NCI-H460 (cell line): ENCODE measurements at places on chromosomes 16 and 17.
A peak's percentile ranks its signal among the peaks of the same experiment; 100 is the strongest.

DNA sequence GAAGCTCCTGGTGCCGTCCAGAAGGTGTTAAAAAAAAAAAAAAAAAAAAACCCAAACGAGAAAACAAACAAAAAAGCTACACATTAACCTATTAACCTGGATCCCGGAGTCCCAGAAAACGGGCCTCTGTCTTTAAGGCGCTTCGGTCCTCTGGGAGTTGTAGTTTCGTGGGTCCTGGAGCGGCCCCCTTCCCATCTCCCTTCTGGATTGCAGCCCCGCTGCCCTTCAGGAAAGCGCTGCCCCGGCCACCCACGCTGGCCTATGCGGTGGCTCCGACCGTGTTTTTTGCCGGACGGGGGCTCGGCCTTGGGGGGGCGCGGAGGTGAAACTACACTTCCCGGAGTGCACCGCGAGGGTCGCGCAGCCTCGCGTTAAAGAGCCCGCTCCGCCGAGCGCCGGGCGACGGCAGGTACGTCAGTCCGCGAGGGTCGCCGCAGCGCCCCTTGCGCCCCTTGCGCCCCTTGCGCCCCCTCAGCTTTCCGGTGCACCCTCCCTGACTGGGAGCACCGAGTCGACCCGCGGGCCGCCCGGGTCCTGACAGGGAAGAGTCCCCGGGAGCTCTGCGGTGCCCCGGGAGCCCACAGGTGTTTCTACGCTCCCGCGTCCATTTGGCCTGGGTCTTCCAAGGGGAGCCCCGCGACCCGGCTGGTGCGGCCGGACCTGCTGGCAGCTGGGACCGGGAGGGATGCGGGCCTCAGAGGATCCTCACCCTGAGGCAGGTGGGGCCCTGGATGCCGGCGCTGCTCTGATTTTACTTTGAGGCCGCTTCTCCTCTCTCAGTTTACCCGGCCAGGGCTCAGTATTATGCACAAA lies at the start of gene FCSK:
Gene FCSK, plus strand, starts transcription at position 374 of the 813 bp plus-strand sequence. CDS start 8,596 bp downstream, outside the sequence.
- peak; percentile 41 for DNase-seq

GRCh38 chr17:81558941-81559806 lies 7.0 kb upstream of the FAAP100 start:
- peak; percentile 36 for DNase-seq

DNA sequence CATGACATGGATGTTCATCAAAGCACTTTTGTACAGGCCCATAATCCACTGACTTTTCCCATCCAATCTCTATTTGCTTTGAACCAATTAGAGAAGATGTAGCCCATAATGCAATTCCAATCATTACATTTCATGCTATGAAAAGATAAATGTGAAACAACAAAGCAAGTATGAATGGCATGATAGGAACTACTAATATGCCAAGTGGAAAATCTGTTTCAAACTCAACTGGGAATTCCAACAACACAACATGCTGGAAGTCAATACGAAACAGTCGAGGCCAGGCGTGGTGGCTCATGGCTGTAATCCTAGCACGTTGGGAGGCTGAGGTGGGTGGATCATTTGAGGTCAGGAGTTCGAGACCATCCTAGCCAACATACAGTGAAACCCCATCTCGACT lies 39.6 kb upstream of the TMEM97 start:
- no peak for DNase-seq

DNA sequence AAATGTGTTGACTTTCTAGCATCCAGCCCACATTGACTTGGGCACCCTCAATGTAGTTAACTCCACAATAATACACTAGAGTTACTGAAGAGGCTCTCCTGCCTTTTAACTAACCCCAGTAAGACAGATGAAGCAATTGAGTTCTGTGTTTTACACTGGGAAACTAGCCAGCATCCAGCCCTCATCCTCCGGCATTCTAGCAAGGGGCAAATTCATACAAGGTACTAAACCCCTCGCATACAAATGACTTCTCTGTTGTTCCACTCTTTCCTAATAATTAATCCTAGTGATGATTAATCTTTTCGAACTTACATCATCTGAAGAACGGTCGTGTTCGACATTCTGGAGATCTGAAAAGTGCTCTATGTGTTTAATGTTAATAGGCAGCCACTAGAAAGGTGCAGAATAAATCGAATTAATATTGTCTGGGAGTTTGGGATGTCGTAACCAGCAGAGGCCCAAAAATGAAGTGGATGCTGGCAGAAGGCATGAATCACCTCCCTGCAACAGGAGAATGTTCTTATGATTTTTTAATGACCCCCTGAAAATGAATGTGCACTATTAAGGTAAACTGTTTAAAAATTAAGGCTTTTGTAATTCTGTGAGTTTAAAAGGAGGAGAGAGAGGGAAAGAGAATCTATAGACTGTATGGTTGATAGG lies 249.4 kb downstream of the SNX29 start:
- no peak for DNase-seq

GRCh38 chr17:42507671-42508070 lies 28.4 kb upstream of the NAGLU start:
- no peak for DNase-seq

GRCh38 chr17:57888311-57889216 lies 38.7 kb upstream of the MRPS23 start:
- no peak for DNase-seq

DNA sequence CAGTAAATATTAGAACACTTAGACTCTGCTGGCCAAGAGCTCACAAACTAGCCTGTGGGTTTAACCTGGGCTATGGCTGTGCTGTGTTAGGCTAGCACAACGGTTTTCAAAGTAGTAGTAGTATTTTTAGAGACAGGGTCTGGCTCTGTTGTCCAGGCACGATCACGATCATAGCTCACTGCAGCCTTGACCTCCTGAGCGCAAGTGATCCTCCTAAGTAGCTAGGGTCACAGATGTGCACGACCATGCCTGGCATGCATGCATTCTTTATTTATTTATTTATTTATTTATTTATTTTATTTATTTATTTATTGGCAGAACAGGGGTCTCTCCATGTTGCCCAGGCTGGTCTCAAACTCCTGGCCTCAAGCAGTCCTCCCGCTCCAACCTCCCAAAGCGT lies 10.3 kb downstream of the MRPL27 start:
- no peak for DNase-seq

DNA sequence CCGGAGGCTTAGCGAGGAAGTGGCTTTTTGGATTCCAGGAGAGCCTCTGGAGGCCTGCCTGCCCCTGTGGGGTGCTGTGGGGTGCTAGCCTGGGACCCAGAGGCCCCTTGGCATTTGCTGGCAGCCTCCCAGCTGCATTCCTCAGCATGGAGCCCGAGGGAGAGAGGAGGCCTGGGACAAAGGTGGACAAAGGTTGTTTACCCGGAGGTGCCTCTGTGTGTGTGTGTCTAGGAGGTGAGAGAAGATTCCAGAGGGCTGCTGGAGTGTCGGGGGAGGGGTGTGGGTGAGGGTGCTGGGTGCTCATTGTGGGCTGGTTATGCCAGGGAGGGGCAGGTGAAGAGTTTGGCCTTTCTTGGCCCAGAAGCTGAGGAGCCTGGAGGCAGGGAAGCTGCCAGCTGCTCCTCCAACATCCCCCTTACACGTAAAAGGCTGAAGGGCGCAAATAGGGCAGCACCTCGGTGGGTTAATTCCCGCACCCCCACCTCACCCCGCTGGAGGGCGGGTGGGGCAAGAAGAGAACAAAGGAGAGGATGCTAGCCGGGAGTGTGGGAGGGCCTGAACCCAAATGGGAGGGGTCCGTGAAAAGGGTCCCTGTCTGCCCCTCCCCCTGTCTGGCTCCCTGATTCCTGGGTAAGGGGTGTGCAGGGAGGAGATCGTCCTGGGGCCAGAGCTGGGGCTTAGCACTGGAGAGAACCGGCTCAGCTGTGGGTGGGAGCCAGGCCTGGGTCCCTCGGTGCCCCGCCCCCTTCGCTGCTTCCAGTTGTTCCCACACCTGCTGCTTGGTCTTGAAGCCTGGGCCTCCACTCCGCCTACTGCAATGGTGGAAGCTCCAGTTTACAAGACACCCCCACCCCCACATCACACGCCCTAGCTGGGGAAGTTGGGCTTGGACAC lies 9.9 kb downstream of the HEXIM2 start:
- peak; percentile 79 for DNase-seq

DNA sequence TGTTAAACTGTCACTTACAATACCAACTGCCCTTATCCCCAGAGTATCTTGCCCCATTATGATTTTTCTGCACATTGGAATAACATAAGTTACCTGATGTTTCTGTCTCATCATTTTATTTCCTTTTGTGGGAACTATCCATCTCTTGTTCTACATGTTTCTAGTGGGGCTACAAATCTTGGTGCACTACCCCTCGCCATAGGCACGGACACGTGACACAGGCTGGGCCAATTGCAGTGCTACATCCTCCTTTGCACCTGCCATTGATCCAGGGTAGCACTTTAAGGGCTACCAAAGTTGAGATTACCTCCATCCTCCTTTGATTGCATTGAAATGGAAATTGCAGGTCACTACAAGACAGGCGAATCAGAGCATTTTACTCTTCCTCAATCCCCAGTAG lies 14.2 kb upstream of the SYT17 start:
- DNase-seq, result no peak

DNA sequence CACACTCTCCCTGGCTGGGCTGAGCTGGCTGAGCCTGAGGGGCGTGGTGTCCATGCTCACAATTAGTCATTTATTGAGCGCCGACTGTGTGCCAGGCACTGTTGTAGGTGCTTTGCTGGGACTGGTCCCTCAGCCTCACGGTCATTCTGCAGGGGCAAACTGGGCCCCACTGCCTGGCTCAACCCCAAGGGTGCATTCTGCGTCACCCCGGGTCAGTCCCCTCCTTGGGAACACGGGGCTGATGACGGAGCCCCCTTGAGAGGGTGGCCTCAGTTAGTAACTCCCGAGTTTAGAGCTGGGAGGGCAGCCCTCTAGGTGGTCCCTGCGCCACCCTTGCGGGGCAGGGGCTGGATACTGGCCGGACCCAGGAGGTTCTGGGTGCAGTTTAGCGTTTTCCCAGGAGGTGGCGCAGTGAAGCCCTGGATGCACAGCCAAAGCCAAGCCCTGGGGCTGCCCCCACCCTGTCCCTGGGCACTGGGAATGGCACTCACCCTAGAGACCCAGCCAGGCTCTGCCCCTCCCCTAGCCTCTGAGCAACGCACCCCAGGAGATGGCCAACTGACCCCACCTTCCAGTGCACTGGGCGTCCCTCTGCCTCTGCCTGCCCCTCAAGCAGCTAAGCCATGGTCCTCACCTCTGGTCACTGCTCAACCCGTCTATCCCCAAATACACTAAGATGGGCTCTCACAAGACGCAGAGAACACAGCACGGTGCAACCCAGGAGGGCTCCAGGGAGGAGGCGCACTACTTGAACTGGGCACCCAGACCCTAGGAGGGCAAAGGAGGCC lies 243.2 kb upstream of the GSE1 start:
- DNase-seq, result peak; percentile 21

GRCh38 chr16:68719993-68720489 lies 17.1 kb upstream of the CDH1 start:
- no peak for DNase-seq

DNA sequence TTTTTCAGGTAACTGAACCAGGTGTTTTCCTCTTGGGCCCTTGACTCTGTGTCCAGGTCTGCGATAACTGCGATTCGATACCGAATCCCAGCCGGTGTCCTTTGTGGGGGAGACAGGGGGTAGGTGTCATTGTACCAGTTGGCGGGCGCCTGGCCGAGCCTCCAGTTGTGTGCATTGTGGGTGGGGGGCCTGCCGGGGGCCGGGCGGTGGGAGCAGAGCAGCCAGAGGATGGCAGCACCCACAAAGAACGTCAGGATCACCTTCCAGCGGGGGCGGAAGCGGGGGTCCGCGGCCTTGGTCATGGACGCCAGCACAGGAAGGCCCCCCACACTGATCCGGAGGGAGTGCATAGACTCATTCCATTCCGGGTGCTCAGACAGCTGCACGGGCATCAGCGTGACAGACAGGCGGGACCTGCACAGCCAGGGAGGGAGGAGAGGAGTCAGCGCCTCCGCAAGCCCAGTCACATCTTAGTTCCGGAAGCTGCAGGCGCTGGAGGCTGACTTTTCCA lies 12.3 kb downstream of the CANT1 start:
- no peak for DNase-seq

GRCh38 chr17:75695830-75696271 lies 25.4 kb upstream of the ITGB4 start:
- no peak for DNase-seq

DNA sequence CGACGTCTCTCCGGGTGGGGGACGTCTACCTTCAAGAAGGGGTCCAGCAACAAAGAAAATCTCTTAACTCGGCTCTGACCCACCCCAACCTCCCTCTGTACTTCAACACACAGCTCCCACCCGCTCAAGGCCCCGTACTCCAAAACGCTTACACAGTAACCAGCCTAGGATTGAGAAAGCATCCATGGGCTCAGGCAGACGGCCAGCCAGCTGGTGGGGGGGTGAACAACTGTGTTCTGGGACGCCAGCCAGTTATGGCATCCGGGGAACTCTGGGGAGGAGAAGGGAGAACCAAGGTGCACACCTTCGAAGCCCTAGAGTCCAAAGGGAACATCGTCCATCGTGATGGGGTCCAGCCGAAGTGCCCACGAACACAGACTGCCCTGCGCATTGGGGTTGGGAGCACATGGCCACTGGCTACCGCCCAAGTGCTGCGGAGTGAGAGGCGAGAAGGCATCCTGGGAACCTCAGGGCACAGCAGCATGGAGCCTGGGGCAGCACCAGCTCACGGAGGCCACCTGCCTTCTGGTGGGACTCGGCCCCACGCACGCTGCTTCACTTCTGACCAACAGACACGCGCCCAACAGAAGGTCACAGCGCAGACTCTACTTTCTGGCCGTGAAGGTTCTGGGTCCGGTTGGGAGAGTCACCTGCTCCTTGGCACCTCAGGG lies 14.3 kb downstream of the SLC16A3 start:
- DNase-seq, result no peak

DNA sequence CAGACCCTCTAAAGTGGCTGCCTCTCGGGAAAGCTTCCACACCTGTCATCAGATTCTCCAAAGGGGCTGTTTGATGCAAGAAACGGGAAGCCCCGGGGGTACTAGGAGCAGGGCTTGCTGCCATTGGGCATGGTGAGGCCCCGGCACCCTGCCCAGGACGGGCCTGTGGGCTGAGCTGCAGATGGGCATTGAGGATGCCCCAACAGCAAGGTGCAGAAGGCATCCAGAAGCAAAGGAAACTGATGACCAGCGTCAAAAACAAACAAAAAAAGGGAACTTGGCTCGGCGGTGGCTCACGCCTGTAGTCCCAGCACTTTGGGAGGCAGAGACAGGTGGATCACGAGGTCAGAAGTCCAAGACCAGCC lies 1.5 kb upstream of the LIMD2 start:
- no peak for DNase-seq

- no peak for DNase-seq
These were observed 240.2 kb downstream of the ENGASE start for GRCh38 chr17:79314617-79315357.

- DNase-seq, result no peak
These were observed 9.9 kb downstream of the AHSP start for GRCh38 chr16:31537362-31538242.

DNA sequence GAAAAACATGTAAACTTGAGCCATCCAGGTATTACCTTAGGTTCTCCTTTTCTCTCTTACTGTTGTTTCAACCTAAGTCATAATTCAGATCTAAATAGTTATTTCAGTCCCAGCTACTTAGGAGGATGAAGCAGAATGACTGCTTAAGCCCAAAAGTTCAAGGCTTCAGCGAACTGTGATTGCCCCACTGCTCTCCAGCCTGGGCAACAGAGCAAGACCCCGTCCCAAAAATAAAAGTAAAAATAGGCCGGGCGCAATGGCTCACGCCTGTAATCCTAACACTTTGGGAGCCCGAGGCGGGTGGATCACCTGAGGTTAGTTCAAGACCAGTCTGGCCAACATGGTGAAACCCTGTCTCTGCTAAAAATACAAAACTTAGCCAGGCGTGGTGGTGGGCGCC lies 9.6 kb downstream of the MEIOB start:
- no peak for DNase-seq
